ENCODE measurements at places on chromosomes 13 and 19.

- DNase-seq, result no peak
Observed at GRCh38 chr19:38792250-38793111, 3.5 kb downstream of the LGALS7B start.

GRCh38 chr13:90763476-90764150 is 583.9 kb upstream of the MIR17HG start:
- DNase-seq, result no peak

DNA sequence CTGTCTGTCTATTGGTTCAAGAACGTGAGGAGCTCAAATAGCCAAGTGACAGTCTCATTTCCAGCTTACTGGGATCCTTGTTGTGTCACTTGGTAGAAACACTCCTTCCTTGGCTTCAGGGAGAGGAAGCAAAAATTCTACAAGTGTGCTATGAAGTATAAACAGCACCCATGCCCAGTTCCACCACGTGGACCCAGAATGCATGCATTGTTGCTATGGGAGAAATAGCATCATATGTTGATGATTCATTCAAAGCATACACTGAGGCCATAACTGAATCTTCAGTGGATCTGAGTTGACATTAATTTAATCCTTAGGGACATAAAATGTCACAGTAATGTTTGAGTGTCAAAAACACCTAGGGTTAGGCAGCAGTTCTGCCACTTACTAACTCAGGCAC is 199.0 kb upstream of the RXFP2 start:
- DNase-seq, result no peak

GRCh38 chr13:95361686-95362085 is 60.4 kb upstream of the ABCC4 start:
- DNase-seq, result no peak

DNA sequence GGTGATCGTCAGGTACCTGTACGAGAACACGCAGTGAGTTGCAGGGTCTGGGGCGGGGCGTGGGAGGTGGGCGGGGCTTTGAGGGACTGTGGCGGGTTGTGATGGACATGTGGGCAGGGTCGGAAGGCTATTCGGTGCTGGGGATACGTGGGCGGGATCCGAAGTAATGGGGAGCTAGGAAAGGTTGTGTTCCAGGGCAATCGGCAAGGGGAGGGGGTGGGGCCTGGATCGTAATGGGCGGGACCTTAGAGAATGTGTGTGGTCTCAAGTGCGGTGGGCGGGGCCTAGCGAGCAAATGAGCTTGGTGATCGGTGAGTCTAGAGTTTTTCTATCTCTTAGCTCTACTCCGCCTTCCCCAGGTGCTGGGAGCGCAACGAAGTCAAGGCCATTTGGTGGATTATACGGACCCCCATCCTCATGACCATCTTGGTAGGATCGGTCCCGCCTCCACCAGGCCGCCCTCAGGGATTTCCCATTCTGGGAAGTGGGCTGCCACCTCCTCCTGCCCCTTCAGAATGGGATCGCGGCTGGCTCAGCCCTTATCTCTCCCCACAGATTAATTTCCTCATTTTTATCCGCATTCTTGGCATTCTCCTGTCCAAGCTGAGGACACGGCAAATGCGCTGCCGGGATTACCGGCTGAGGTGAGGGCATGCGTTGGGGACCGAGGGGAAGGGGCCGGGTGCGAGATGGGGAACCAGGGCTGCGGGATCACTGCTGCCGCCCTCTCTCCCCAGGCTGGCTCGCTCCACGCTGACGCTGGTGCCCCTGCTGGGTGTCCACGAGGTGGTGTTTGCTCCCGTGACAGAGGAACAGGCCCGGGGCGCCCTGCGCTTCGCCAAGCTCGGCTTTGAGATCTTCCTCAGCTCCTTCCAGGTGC is 9.6 kb downstream of the GIPR start:
- DNase-seq, result no peak

DNA sequence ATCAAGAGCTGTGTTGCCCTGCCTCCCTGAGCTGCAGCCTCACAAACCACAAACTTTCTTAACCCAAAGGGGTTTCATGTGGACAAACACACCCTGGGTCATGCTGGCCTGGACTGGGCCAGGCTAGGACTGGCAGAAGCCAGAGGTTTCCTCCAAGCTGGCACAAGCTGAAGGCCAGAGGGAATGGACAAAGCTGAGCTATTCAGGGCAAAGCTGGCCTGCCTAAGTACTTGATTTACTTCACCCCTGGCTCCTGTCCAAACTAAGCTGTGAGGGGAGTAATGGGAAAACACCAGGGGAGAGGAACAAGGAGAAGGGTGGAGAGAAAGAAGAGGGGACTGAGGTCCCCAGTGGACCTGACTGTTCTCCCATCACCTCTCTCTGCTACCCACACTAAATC is 6.2 kb downstream of the CPAMD8 start:
- no peak for DNase-seq
